ENCODE measurements at places on chromosomes 2 and 18.

DNA sequence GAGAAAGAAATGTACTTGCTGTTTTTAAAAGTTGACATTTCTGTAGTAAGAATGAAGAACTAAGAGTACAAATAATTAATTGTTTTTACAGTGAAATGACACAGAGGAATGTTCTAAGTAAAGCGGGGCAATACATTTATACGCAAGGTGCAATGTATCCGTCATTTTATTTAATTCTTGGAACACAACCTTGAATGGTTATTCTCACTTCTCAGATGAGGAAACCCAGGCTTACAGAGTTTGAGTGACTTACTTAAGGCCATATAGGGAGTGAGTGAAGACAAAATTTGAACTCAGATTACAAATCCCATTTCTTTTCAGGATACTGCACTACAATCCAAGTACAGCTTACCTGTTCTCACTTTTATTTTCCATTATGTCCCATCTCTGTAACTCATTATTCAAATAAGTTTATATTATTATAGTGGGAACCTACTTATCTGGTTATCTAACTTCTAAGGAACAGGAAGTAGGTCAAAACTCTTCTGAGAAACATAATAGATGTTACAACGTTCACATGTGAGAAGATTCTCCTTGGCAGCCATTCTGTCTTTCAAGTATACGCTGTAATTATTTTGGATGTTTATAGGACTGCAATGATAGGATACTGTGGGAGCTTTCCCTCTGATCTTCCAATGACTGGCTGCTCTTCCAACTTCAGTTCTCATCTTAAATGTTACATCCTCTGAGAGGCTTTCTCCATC is 12.3 kb upstream of the STK17B start:
- DNase-seq: no peak

- DNase-seq: no peak
These were observed 16.6 kb downstream of the TSPYL6 start for GRCh38 chr2:54239427-54239826.

DNA sequence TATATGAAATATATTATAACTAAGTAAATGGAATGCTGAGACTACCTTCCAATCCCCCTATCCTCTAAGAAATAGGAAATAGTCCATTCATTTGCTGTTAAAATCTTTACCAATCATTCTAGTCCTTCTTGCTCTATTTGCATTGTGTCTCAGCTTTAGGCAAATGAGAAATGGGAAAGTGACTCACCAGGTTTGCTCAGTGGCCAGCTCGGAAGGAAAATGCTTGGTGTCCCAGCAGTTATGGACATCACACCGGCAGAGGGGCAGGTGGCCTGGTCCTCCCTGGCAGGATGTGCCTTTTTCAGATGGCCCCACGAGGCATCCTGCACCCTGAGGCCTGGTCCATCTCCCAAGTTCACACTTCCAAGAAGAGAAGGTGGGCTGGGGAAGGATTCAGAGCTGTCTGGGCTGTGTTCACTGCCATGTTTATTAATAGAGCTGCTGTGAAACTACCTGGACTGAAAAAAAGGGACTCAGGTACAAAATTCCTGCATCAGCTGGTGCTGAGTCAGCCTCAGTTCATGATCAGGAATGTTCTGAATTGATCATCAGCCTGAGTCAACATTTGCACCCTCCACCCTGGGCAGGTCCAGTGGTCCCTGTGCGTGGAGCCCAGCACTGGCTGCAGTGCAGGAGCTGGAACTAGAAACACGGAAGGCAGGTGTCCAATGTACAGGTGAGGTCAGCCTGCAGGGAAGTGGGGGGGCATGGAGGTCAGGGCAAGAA is 60.1 kb upstream of the ARL4C start:
- no peak for DNase-seq

GRCh38 chr2:52428224-52428623 is 1339.4 kb upstream of the CHAC2 start:
- no peak for DNase-seq

- DNase-seq: no peak
These were observed 116.3 kb upstream of the CDCA7 start for GRCh38 chr2:173238385-173238784.

DNA sequence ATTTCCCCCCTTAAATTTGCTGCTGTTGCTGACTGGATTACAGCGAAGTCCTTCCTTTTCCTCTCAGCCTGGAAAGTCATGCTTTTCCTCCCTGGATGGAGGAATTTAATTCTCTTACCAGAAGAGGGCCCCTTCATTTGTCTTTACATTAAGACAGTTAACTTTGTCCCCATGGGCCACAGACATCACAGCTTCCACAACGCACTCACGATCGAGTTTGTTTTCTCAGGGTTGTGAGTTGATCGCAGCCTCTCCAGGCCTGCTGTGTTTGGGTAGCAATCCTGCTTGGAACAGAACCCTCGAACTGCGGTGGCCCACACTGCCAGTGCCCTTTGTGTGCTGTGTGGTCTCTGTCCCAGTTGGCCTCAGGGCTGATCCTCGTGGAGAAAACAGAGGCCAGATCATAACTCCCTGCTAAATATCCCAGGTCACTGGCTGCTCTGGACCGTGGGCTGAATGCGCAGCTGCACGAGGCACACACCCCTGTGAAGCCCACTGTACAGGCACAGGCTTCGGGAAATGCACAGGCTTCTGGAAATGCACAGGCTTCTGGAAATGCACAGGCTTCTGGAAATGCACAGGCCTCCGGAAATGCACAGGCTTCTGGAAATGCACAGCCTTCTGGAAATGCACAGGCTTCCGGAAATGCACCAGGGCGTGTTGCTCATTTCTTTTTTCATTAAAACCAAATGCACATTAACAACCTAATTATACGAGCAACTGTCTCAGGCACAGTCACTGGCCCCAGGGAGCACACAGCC is 2.2 kb upstream of the PDIA6 start:
- DNase-seq: no peak

DNA sequence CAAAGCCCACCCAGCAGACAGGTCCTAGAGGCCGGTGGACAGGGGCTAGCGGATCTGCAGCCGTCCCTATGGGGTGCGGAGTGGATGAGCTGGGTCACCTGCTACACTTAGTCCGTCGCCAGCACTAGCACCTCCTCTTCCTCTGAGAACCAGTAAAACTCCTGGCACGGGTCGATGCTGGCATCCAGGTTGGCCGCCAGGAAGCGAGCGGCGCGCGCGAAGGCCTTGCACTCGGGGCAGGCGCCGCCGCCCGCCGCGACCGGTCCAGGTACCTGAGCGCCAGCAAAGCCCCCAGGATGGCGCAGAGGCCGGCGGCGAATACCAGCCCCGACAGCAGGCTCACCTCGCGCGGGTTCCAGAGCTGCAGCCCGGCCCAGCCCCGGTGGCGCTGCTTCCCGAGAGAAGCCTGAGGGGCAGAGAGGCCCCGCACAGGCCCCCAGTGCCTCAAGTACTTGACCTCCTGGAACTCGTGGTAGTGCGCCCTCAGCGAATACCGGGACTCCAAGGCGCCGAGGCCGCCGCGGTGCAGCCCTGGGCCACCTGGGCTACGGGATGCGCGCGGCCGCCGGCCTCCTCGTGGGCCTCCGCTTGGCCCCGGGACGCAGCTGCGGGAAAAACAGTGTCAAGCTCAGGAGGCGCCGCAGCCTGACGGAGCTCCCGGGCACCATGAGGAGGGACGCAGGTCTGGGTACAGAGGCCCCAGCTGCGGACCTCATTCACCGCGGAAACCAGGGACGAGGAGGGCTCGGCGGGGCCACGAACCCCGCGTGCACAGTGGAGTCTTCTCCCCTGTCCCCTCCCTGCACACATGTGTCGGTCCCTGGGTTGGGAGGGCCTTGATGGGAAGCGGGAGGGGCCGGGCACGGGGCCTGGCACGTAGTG is 27.5 kb upstream of the ALPP start:
- DNase-seq: no peak

DNA sequence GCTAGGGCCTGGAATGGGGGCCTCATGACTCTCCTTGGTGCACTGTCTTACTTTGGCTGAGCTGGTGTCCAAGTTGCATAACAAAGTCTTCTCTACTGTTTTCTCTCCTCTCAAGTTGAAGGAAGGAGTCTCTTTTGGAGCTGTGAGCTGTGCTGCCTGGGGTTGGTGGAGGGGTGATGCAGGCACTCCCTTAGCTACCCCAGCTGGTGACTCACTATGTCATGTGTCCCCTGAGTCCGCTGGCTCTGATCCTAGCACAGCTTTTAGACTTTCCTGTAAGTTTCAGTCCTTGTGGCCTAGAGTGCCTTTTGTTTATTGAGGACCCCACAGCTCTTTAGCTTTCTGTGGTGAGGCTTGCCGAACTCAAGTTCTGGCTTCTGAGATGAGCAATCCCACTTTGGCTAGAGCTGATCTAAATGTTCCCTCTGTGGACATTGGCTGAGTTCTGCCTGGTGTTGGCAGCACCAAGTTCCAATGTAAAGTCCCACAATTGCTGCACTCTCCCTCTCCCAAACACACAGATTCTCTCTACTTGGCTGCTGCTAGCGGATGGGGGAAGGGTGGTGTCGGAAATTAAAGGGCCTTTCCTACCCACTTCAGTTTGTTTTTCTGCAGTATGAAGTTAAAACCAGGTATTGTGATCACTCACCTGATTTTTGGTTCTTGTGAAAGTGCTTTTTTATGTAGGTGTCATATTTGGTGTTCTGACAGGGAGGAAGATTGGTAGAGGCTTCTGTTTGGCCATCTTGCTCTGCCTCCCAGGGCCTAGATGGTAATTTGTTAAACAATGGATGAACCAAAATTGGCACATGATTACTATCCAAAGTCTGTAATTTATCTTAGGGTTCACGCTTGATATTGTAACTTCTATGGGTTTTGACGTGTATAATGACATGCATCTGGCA is 83.2 kb downstream of the COMMD1 start:
- DNase-seq: no peak

GRCh38 chr18:79778291-79778791 is 19.4 kb upstream of the KCNG2 start:
- no peak for DNase-seq

All from NCI-H1092 treated with DMSO at 0.1 percent for 48 hours (cell line).